ENCODE measurements at places on chromosomes 4 and X. TPM values are rescaled to one million over a fixed set of nuclear protein-coding genes. Genes with fewer than 3 reads are reported as not detected.

VEGFD gene
- 0.76 TPM for total RNA-seq

LRAT gene
- 4.7 TPM for total RNA-seq

SLC10A7 gene
- 17.0 TPM for total RNA-seq

TMSB15C gene
- total RNA-seq: 4.6 TPM

DNA sequence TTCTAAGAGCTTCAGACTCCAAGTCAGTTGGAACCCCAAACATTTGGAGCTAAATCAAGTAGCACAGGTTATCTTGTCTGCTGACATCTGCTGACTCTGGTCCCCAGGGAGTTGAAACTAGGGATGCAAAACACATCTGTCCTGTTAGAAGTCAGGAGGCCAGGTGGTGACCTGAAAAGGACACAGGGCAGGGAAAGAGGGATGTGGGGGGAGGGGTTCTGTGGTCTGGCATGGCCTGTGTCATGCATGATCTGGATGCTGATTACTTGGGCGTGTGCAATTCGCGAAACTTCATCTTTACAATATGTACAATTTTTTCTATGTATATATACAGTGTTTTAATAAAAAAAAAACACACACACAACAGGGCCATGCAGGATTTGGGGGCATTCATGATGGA lies 55.3 kb downstream of the FHDC1 start:
- no peaks in the 10 kb centered on the region for H3K4me1 ChIP-seq
- H3K27ac ChIP-seq: peak overlapping the region; percentile 59
- no peaks in the 10 kb centered on the region for H3K27me3 ChIP-seq
- no peak for DNase-seq
- no peaks in the 10 kb centered on the region for H3K36me3 ChIP-seq

GRCh38 chr4:161448550-161449180 lies 715.1 kb downstream of the FSTL5 start:
- H3K27me3 ChIP-seq: no peaks in the 10 kb centered on the region
- H3K36me3 ChIP-seq: no peaks in the 10 kb centered on the region
- H3K27ac ChIP-seq: no peak overlapping the region
- no peak overlapping the region for H3K4me3 ChIP-seq

DNA sequence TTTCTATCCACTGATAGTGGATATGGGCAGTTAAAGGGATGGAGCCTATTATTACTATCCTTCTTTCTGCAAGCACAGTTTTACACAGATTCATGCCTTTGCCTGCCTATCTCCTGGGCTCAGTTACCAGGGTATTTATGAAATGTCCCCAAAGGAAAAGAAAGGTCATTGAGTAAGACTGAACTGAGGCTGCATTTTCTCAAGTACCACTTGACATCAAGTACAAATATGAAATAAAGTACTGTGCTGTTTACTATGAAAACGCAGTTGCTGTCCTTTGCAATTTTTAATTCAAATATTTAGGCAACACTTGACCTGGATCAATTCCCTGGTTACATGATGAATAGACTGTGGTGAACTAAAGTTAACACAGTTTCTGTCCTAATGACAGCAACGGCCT lies 23.5 kb upstream of the SPANXN4 start:
- no peak overlapping the region for H3K4me3 ChIP-seq
- no peaks in the 10 kb centered on the region for H3K36me3 ChIP-seq
- H3K4me1 ChIP-seq: no peaks in the 10 kb centered on the region
- H3K27ac ChIP-seq: no peak overlapping the region
- no peak for DNase-seq

DNA sequence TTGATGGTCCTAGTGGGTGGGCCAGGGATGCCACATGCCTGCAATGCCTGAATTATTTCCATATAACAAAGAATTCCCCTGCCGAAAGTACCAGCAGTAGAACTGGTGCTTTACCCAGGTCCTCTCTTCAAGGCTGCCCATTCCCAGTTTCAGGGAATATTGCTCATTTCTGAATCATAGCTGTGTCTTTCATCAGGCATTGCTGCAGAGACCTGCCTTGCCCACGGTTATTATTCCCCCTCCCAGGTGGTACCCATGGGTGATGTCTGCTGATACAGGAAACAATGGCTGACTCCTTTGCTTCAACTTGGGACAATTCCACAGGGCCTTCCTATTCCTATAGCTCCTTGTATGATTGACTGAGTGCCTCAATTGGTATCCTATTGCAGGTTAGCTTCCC lies 9.7 kb upstream of the IQCM start:
- no peaks in the 10 kb centered on the region for H3K36me3 ChIP-seq
- DNase-seq: no peak
- H3K27ac ChIP-seq: no peak overlapping the region
- no peaks in the 10 kb centered on the region for H3K4me1 ChIP-seq
- no peaks in the 10 kb centered on the region for H3K27me3 ChIP-seq

DNA sequence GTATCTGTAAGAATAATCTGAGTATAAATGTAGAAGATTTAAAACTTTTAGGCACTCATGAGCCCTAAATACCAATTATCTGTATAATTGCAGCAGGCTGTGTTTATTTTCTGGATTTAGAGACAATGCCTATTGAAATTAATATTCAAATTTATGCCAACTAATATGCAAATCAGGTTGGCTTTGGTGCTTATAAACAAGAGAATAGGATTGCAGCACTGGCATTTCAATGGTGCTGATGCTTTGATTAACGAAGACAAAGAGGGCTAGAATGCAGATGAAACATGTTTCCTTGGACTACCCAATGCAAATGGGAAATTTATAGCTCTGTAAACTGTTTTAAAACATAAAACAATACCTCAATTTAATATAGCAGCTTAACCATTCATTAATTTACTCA lies 70.7 kb upstream of the GATB start:
- H3K27me3 ChIP-seq: no peaks in the 10 kb centered on the region
- no peaks in the 10 kb centered on the region for H3K4me1 ChIP-seq
- DNase-seq: no peak
- no peak overlapping the region for H3K27ac ChIP-seq
- H3K4me3 ChIP-seq: no peak overlapping the region

DNA sequence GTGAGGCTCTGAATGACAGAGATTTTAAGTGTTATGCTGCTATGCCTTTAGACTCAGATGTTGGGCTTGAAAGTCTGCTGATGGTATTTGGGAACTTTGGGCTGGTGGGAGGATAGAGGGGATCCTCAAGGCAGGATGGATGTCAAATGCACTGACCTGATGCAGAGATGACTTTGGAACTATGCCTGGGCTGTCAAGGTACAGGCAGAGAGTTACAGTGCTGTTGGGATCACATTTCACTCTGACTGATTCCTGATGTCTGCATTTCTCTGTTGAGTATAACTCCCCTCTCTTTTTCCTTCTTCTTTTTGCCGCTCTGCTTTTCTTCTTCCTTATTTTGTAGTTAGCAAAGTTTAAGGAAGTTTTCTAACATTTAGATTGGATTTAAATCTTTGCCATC lies 271.8 kb upstream of the ARX start:
- no peak overlapping the region for H3K4me3 ChIP-seq
- no peak overlapping the region for H3K27ac ChIP-seq
- H3K36me3 ChIP-seq: no peaks in the 10 kb centered on the region
- DNase-seq: no peak

DNA sequence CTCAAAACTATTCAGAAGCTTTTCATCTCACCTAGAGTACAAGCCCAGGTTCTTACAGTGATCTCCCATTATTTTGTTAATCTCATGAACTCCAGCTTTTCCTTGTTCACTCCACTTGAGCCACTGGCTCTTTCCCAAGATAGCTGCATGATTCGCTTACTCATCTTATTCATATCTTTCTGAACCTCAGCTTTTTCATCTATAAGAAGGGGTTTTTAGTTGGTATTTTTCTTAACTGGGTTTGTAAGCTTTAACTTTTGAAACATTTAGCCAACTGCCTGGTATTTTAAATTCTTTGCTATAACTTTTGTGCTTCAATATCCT lies 24.0 kb downstream of the GIMD1 start:
- no peaks in the 10 kb centered on the region for H3K4me1 ChIP-seq
- peak overlapping the region; percentile 14 for H3K27ac ChIP-seq
- no peaks in the 10 kb centered on the region for H3K27me3 ChIP-seq
- no peak overlapping the region for H3K4me3 ChIP-seq
- no peak for DNase-seq

Measured in hepatocyte (in vitro differentiated cells).